ENCODE measurements at places on chromosomes 1 and 21.

DNA sequence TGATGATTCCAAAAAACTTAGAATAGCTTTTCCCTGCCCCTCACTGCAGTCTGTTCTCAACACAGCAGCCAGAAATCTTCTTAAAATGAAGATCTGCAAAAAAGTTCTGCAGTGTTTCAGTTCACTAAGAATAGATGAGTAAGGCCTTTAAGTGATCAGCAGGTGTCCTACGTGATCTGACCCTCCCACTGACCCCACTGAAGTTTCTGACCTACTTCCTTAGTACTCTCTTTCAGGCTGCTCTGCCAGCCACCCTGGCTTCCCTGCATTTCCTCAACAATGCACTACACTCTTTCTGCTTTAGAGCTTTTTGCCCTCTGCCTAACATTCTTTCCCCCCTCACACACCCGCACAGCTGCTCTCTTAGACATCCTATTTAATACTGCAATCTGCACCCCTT lies 182.5 kb downstream of the AKT3 start:
- DNase-seq = no peak

DNA sequence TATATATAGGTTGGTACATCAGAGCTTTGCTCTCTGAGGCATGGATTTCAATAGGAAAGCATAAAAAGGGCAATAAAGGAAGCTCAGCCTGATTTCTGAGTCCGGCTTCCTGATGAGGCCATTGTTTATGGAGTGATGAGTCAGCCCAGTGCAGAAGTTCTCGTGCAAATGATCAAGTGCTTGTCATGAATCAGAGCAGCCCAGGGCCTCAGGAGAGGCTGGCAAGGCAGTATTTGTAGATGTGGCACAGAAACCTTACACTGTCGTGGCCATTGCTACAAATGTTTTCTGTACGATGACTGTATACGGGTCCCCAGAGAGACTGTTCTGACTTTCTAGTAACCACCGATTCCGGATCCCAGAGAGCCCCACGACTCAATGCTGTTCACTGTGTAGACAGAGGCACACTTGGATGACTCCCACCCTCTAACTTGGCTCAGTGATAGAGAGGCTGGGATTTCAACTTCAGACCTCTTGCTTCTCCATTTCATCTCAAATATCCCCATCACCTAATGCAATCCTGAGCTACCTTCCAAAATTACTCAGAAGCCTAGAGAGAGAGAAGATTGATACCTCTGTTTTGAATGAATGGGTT lies 26.8 kb downstream of the UMODL1 start:
- no peak for DNase-seq

DNA sequence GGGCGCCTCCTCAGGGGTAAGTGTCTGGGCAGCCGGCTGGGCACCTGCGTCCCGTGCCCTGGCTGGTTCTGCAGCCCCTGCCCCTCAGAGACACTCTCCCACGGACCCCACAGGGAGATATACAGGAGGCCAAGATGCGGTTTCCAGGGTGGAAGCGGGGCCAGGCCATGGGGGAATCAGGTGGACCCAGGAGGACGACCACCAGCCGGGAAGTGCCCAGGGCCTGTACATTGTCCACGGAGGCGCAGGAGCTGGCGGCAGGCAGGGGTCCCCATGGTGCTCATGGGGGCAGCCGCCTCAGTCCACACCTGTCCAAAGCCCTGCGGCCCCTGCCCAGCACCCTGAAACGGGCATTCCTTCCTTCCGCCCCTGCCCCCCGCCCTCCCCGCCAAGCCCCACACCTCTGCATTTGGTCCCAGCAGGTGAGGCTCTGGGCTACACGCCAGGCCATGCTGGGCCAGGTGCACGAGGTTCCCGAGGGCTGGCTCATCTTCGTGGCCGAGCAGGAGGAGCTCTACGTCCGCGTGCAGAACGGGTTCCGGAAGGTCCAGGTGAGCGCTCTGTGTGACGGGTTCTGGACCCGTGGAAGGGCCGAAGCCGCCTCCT lies 36.7 kb downstream of the SLC19A1 start:
- DNase-seq = no peak

- no peak for DNase-seq
These were observed 41.6 kb upstream of the USP1 start for GRCh38 chr1:62395291-62395690.

- DNase-seq = no peak
These were observed 9.5 kb upstream of the RNF186 start for GRCh38 chr1:19824541-19824940.

- DNase-seq = no peak
These were observed 1.1 kb downstream of the LUZP1 start for GRCh38 chr1:23167353-23168078.

DNA sequence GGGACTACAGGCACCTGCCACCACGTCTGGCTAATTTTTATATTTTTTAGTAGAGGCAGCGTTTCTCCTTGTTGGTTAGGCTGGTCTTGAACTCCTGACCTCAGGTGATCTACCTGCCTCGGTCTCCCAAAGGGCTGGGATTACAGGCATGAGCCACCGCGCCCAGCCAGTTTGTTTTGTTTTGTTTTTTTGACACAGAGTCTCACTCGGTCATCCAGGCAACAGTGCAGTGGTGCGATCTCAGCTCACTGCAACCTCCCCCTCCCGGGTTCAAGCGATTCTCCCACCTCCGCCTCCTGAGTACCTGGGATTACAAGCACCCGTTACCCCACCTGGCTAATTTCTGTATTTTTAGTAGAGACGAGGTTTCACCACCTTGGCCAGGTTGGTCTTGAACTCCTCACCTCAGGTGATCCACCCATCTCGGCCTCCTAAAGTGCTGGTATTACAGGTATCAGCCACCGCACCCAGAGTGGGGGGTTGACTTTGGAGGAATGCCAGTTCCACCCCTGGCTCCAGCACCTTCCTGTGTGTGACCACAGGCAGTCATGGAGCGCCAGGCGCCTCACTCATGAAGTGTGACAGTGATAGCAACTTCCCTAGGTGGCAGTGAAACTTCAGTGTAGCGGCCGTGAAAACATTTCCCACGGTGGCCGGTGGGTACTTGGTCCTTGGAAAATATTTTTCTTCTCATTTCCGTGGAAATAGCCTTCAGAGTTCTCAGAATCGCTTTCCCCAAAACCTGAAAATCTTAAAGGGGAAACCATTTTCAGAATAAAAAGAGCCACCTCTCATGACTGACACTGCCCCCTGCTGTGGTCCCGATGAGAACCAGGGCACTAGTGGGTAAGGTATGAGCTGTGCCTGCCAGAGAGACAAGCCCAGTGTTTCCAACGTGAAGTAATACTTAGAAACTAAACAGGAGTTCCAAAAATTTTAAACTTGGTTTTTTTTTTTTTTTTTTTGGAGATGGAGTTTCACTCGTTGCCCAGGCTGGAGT lies 48.6 kb downstream of the WDR4 start:
- DNase-seq = no peak

DNA sequence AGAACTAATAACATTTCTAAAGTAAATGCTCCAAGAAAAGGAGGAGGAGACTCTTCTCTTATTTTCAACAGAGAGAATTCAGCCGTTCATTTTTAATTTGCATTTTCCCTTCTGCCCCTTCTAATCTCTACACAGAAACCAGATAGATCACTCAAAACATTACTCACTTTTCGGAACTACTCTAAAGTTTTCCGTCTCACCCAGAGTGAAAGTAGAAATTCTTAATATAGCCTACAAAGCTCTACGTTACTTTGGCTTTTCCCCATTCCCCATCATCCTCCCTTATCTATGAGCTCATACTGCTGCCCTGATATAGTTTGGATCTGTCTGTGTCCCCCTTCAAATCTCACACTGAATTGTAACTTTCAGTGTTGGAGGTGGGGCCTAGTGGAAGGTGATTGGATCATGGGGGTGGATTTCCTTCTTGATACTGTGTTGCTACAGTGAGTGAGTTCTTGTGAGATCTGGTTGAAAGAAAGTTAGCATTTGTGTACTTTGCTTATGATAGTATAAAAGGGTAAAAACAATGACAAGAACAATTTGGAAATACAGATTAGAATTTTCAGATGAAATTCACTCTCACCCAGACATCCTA lies 188.2 kb downstream of the AMY1C start:
- DNase-seq = no peak

DNA sequence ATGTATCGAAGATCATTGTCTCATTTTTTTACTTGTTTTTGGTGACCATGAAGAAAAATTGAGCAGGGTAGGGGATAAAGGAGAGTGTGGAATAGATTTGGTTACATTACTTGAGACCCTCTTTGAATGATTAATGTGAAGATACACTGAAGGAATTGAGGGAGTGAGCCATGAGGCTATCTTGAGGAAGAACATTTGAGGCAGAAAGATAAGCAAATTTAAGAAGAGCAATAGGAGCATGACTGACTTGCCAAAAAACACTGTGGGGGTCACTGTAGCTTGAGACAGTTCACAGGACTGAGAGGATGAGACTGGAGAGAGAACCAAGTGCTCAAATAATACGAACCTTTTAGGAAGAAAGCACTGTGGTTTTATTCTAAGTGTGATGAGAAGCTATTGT lies 43.1 kb upstream of the PTPRC start:
- DNase-seq = no peak

GRCh38 chr1:65050735-65051134 lies 84.4 kb upstream of the JAK1 start:
- no peak for DNase-seq

DNA sequence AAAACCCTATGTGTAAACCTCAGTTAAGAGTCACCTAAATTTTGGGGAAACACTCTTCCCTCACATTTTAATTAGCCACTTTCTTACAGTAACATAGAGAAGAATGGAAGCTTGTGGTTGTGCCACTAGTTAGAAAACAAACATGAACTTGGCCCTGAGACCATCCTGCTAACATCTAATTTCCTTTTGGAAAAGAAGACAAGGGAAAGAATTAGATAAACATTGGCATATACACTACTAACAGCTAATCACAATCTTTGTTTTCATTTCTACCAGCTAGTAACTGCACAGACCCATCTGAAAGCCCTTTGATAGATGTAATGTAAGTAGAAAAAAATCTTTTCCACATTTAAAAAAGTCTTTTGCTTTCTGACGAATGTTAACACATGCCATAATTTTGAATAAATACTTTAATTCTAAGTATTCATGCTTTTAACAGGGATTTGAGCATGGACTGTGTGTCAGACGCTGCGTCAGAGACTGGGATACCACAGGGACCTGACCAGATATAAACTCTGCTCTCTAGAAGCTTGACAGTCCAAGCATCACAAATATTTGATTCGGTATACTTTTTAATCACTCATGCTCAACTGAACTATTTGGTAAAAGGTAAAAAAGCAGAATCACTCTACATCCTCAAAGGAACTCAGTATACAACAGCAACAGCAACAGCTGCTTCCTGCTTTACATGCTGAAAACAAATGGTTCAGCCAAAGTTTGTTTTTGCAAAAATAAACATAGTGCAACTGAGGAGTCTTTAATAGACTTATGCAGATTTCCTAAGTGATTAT lies 30.2 kb downstream of the DPH5 start:
- DNase-seq = no peak

- DNase-seq = no peak
These were observed 412.2 kb downstream of the KIF26B start for GRCh38 chr1:245566952-245567351.

- no peak for DNase-seq
These were observed 400 bp upstream of the PGBD2 start for GRCh38 chr1:248905662-248906008.

- DNase-seq = no peak
These were observed 32.5 kb downstream of the PADI2 start for GRCh38 chr1:17086751-17087150.

- no peak for DNase-seq
These were observed 123.2 kb downstream of the SMYD2 start for GRCh38 chr1:214404154-214404553.

DNA sequence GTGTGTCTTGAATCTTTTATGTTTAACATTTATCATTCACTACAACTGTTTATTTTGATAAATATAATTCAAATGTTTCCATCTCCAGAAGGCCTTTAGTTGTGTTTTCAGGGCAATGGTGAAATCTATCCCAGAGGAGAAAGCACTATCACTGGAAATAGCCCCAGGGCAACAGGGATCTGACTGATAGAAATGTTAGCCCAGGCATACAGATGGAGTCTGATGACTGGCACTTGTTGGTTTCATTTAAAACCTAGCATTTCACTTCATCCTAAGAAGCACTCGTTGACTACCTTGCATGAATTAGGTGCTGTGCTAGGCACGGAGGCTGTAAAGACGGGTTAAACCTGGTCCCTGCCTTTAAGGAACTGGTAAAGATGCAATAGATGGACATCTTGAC lies 103.1 kb downstream of the C1orf21 start:
- no peak for DNase-seq

GRCh38 chr1:85047472-85048295 lies 616 bp downstream of the MCOLN3 start:
- no peak for DNase-seq
